ENCODE measurements at places on chromosomes 3 and 15.

GRCh38 chr15:45550436-45550835 lies 27.9 kb upstream of the SLC30A4 start:
- DNase-seq = peak; percentile 22

DNA sequence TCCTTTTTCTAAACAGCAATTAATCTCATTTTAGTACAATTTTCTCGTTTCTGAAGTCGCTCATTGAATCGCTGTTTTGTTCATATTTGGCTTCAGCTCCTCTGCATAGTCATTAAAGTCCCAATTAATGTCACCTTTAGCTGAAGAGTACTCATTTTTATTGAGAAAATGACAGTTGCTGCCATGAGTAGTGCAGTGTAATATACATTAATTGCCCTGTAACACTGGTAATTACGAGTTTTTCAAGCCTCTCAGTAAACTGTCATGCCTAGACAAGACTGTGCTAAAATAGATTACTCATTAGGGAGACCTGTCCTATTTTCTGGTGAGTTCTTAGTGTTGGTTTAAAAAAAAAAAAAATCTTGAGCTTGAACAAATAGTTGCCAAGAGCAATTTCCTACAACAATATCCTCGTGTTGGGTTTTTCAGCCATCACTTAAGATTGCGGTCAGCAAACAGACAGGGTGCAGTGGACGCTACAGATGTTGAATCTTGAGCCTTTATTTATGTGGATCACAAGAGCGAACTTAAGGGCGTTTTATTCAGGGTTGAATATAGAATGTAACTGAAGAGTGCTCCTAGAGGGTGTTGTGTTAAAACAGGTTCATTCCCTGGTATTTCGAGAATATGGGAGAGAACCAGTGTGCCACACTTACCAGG lies 176.0 kb downstream of the CDIN1 start:
- no peak for DNase-seq

DNA sequence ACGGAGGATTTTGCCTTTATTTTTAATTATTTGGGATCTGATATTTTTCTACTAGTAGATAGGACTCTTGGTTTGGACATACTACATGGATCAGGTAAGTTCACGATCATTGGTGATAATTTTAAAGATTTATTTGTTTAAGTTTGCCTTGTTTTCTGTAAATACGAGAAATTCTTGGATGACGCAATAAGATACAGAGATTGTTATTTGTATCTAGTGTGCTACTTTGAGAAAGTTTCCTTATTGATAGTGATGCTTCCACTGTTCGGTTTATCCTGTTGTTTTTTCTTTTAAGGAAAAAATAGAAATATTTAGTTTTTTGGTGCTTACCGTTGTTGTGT lies 577 bp downstream of the CHD2 start:
- DNase-seq = no peak

DNA sequence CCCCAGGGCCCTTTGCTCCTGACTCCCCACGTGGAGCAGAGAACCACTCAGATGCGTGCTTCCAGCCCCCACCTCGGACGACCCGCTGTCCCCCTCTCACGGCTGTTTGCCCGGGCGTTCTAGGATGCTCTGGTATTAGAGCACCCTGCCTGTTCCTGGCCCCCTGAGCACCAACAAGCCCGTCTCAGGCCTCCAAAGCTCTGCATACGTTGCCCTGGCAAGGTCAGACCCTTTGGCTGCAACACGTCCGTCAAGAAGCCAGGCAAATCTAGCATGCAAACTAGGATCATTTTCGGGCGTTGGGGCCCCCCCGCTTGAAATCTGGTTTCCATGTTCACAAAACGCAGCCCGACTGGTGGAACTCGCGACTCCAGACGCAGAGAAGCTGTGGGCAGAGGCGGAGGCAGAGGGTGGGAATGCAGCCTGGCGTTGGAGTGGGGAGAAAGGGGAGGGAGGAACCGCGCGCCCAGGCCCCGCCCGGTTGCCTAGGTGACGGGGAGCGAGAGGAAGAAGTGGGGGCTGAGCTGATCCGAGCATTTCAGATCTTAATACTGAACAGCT lies 86.2 kb upstream of the PIAS1 start:
- peak; percentile 53 for DNase-seq

GRCh38 chr3:148173851-148174250 lies 523.9 kb upstream of the AGTR1 start:
- no peak for DNase-seq

DNA sequence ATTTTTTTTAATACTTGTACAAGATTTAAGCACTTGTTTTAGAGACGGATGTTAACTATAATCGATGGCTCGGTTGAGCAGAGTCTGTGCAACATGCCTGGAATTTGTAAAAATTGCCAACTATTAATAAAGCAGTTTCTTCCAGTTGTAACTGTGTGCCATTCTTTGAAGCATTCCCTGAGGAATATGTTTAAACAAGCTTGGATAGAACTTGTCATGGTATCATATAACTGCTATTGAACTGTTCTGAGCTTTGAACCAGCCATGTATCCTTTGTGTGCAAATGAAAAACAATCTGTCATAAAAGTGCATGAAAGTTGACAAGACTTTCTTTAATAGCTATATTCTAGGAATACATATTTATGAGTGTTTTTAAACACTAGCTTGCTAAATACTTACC lies 45.8 kb upstream of the UBE2E2 start:
- no peak for DNase-seq

DNA sequence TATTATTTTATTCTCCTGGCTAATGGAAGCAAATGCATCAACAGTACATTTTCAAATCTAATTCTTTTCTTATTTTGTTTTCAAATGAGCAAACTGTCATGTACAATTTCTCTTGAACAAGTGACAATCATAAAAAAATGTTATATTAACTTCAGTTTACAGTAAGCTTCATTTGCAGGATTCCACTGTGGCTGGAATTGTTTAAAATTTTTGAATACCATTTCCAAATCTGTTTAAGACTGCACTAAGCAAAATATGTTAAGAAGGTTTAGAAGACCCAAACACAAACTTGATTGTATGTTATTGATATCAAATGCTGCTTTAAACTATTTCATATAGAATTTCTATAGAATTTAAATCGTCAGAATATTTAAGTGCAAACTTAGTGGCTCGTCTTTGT lies 92.8 kb downstream of the ZNF280D start:
- no peak for DNase-seq

DNA sequence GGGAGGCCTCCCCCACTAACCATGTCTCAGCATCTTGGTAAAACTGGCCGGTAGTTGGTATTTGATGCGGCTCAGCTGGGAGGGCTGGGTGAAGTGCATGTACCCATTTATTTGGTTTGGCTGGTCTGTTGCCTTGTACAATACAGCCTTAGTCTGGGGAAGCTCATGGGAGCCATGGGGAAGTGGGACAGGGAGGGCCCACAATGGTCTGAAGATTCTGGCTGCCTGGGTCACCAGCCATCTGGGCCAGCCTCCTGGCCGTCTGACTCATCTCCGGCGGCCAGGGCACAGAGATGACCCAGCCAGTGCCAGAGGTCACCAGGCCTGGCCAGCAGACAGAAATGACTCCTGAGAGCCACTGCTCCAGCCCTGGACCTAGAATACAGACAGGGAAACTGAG lies 51.6 kb upstream of the SMAD6 start:
- DNase-seq = no peak

GRCh38 chr3:161740421-161740820 lies 243.8 kb downstream of the OTOL1 start:
- DNase-seq = no peak

DNA sequence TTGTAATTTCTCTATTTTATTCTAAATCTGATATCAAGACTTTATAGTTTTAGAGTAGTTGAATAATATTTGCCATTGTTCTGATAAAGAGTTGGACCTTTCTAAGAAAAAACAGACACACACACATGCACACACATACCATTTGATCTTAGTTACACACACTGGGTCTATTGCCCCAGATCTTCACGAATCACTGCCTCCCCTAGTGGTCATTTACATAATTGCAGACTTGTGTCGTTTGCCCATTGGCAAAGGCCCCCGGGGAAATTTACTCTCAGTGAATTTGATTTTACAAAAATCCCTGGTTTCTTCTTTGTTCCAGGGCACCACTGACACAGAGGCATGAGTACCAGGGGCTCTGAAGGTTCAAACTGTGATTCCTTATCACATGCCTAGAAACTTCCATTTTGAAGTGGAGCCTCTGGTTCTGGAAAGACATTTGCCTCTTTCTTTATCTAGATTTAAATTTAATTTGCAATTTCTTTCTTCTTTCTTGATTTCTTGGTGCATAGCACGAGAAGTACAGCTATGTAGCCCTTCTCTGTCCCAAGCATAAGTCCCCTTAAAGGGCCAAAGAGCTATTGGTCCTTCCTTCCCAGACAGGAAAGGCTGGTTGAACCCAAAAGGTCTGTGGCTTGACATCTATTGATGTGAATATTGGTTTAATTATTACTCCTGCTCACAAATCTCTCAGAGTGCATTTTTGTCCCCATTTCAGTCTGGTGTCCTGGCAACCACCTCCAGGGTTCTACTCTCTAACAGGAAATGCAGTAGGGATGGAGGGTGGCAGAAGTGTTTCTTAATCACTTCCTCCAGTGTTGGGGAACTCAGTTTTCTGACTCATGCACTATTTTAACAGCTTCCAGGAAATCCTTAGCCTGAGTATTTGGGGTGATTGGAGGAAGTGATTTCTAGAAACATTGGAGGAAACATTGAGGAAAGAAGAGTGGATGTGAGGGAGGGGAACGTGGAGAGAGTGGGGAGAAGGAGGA lies 32.4 kb upstream of the SLC6A11 start:
- DNase-seq = no peak

- peak; percentile 25 for DNase-seq
Observed at GRCh38 chr15:93515256-93516051, 426.4 kb upstream of the RGMA start.

GRCh38 chr3:61451841-61452240 lies 109.5 kb upstream of the PTPRG start:
- DNase-seq = no peak

DNA sequence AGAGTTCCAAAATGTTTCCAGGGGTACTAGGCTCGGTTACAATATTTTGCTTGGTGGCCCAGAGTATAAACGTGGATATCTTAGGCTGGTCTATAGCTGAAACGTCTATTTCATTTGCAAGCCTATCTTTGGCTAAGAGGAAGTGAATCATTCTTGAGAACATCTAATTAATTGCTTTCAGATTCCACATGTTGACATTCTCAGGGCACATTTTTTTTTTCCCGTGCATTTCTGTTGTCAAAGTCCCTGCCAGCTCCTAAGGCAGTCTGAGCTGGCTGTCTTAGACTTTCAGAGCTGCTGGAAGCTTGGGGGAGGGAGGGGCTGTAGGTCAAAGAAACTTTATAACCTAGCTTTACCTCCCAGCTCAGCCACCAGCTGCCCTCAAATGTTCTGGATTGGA lies 23.2 kb upstream of the LAMP3 start:
- DNase-seq = peak; percentile 71

GRCh38 chr15:99250001-99250400 lies 620 bp upstream of the TTC23 start:
- no peak for DNase-seq

- no peak for DNase-seq
Observed at GRCh38 chr3:128864351-128864811, 15.0 kb upstream of the ACAD9 start.

DNA sequence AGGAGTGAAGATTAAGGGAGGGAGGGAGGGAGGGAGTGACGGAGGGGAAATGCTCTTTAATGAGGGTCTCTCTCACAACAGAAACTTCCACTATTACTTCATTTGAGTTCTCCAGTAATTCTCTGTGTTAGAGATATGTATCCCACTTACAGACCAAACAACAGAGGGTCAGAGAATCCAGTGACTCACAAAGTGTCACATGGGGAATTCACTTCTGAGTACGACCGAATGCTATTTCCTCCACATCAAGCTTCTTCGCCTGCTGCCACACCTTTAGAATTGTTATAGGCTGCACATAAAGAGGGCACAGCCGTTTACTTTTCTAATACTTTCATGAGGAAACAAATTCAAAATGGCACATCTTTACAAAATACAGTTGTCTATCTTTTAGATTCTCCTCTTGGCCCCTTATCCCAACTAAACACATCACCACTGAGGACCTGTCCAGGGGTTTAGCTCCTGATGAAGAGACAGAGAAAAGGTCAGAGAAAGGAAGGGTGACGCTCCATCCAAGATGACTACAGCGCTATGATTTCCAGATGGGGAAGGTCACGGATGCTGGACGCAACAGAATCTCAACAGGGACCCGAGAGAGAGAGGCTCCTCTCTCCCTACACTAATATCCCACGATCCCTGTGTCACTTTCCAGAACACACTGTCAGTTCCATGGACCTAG lies 119.0 kb downstream of the XXYLT1 start:
- DNase-seq = peak; percentile 90

DNA sequence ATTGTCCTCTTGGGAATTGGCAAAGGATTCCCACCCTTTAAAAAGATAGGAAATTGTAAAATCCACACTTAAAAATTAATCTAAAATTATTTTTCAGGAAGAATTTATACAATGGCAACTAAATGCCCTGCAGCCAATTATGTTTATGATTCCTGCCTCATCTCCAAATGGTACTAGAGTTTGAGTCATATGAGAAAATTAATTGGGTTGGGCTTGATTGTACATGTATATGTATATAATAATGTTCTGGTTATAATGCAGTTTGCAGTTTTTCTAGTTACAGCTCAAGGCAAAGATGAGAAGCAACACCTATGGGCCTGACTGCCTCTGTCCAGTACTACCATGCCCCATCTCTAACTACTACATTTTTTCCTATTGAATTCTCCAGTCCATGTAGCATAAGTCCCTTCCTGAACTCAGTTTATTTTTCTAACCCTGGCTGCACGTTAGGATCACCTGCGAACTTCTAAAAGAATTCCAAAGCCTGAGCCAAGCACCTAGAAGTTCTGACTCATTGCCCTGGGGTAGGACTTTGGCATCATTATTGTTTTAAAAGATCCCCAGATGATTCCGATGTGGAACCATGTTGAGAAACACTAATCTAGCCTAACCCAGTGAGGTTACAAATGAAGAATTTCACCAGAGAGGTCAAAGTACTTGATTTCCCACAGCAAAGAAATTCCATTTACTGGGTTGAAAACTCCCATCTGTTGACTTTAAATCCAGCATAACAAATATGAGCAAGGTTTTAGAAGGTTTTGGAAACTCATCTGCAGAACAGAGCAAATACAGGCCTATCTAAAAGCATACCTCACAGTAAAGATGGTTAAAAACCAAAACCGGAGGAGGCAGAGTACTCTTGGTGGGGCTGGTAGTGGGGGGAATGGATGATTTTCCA lies 19.4 kb downstream of the TGFBR2 start:
- peak; percentile 90 for DNase-seq
